ENCODE measurements at places on chromosomes 12 and 14.

- peak; percentile 18 for DNase-seq
Measured at GRCh38 chr12:119780786-119781434, 96.2 kb downstream of the CIT start.

- no peak for DNase-seq
Measured at GRCh38 chr14:100063314-100063941, 1.8 kb upstream of the EVL start.

GRCh38 chr12:127664901-127665300 lies 602.1 kb upstream of the TMEM132C start:
- DNase-seq, result no peak

DNA sequence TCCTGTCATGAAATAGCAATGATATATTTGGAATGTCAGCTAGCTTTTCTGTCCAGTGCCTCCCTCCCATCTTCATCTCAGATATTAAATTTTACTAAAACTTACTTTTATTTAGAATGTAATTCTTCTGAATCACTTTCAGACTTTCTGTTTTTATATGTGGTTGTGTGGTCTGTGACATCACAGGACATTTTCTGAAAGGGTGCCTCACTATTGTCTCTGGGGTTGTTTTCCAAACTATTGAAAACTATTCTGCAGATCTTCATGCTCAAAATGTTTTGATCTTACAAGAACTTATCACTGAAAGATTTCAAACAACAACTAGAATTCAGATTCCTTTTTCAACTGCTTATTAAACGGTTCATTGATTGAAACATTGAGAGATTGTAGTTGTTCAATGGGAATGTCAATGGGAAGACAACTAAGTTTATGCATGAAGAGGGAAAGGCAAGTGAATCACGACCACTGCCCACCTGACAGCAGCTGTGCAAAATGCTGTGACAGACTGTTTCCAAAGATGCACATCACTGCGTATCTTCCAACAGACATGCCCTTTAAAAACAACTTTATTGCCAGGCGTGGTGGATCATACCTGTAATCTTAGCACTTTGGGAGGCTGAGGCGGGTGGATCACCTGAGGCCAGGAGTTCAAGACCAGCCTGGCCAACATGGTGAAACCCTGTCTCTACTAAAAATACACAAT lies 51.3 kb downstream of the KLRG1 start:
- DNase-seq, result no peak

DNA sequence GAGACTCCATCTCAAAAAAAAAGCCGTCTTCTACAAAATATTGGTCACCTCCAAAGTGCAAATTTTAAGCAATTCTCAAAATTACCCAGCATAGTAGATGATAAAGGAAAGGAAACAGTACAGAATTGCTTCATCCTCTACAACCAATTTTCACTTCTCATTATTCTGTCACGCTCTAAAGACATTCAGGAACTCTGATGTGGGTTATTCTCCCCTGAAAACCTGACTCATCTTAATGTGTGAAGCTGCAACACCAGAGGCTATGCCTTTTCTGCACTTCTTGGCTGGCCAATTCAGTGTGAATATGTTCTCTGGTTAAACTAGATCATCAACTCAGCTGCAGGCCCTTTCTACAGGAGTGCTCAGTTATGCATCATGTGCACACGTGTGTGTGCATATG lies 11.0 kb downstream of the PTGER2 start:
- DNase-seq, result peak; percentile 56

- DNase-seq, result no peak
Measured at GRCh38 chr12:52350021-52350620, 17.2 kb downstream of the KRT85 start.

- no peak for DNase-seq
Measured at GRCh38 chr14:34496007-34496678, 34.1 kb upstream of the SPTSSA start.

DNA sequence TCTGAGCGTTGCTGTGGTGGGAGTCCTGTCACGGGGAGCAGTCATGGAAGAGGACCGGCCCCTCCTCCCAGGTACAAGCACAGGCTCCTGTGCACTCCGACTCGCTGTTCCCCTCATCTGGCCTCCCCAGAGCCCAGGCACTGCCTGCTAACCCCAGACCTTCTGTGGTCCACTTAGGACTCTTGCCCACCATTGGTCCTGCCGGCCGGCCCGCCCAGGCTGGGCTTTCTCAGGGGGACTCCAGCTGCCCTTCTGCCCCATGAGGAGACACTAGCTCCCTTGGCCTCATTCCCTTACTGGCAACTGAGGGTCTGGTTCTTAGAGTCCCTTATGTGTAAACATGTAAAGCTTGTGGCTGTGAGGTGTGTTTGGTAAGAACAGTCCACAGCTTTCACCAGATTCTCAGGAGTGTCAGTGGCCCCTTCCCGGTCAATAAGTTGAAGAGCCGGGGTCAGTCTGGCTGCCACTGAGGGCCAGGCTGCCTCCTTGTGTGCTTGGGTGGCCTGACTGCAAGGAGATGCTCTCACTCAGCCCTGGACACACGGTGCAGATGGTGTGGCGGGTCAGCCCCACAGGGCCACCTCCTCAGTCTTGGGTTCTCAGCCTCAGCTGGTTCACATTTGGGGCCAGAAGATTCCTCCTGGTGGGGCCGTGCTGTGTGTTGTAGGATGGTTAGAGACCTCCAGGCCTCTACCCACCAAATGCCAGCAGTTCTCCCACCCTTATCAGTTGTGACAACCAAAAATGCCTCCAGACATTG lies 43.6 kb downstream of the DDX51 start:
- no peak for DNase-seq

DNA sequence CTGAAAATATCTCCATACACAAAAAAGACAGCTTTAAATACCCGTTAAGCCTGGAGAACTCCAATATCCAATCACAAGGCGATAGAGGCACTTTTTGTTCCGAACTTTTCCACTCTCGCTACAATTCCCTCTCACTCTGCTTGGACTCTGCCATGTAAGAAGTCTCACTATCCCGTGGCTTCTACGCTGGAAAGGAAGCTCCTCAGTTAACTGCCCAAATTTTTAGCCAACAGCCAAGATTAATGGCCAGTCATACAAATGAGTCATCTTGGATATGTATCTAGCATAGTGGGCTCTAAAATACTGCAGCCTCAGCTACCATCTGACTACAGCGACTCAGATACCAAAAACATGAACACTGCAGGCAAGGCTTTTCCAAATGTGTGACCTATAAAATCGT lies 45.5 kb upstream of the RERGL start:
- DNase-seq, result no peak

DNA sequence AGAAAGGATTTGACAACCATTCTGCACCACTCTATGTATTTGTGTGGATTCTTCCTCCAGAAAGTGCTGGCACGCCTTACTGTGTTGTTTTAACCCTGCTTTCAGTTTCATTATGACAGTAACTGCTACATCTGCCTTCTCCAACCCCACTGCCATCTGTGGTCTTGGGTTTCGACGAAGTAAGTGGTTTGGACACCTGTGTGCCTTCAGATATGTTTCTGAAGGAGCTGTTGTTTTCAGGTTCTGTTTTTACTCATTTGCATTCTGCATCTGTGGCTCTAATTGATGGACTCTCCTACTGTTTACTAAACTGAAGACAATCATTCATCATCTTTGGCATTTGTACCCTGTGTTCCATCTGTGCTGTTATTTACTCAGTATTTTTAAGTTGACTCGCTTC lies 4.1 kb downstream of the TSHR start:
- no peak for DNase-seq

DNA sequence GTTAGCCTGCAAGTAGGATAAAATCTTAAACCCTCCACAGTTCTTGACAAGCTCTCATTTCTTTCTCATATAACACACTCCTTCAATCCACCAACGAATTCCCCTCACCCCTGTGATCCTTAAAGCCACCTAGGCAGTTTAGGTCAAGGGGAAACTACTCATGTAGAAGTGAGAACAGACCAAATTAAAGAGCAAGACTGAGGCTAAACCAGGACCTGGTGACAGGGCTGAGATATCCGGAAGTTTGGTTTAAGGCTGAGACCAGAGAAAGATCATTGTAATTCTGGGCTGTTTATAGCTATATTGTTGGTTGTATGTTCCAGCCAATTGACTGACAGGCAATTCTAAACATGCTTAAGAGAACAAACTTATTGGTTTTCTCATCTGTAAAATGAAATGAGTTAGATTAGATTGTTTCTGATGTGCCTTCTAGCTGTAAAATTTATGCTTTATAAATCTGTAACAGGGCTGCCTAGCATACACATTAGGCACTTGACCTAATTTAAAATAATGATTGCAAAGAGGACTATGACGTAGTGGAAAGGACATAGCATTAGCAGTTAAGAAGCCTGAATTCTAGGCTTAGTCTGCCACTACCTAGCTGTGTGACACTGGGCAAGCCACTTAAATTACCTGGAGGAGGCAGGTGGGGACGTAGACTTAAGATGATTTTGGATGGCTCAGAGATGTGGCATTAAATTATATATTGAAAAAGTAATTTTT lies 53.9 kb upstream of the PTGR2 start:
- no peak for DNase-seq

GRCh38 chr14:53055003-53055402 lies 98.1 kb downstream of the DDHD1 start:
- no peak for DNase-seq

DNA sequence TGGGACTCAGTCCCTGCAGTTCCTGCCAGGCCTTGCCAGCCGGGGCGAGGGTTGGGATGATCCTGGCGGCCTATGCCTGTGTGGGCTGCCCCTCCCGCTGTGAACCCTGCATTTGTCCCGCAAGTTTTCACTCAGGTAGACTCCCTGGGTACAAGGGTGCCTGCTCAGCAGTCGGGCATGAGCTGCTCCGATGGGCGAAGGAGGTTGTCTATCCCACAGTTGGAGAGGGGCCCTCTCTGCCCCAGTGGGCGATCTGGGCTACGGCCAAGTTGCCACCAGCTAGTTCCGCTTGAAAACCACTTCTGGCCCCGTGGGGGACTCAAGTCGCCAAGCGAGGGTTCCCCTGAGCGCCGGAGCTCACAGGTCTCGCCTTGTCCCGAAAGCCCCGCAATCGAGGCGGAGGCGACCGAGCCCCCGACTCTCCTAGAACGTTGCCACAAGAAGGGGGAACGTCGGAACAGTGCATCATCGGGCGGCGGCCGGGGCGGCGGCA lies 365 bp upstream of the TPI1 start:
- no peak for DNase-seq

- DNase-seq, result no peak
Measured at GRCh38 chr14:85911044-85911443, 381.1 kb downstream of the FLRT2 start.

DNA sequence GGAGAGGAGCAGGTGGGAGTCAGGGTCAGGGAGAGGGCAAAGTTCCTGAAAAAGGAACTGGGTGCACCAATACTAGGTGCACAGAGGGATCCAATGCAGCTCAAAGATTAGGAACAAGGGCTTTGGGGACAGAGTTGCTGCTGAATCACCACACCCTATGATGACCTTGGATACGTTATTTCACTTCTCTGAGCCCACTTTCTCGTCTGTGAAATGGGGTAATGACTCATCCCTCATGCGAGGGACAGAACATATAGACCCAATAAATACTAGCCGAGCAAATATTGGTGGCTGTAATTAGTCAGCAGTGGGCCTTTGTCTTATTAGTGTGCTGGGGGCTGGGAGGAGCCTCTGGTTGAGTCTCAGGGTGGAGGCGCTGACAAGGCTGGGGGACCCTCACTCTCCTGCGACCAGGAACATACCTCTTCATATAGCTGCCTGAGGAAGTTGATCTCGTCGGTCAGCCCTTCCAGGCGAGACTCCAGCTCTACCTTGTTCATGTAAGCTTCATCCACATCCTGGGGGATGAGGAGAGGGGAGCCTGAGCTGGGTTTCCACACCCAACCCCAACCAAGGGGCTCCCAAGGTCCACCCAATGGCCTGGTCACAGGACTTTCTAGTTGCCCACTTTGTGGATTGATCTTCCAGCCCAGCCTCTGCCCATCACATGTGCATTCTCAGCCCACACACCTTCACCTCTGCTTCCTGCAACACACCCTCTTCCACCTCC lies 4.5 kb downstream of the KRT8 start:
- DNase-seq, result no peak

- DNase-seq, result no peak
Measured at GRCh38 chr12:3912863-3913262, 39.7 kb upstream of the PARP11 start.

GRCh38 chr12:47367912-47368537 lies 288.3 kb upstream of the AMIGO2 start:
- no peak for DNase-seq

- no peak for DNase-seq
Measured at GRCh38 chr12:26046906-26047305, 77.9 kb downstream of the BHLHE41 start.

GRCh38 chr12:6553051-6553868 lies 2.6 kb downstream of the IFFO1 start:
- no peak for DNase-seq

DNA sequence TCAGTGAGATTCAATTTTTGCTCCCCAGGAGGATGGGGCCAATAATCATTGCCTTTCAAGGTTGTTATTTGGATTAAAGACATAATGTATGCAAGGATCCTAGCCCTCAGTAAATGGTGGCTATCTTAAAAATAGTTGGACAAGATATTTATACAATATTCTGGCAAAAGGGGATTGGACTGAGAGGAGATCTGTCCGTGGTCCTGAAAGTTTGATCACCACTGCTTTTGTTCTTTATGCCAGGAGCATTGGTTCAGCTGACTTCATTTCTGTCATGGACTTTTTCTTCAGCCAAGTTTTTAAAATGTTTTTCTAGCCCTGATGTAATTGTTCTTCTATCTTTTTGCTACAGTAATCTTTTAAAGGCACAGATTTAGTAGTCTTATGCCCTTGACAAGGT lies 70.2 kb upstream of the TCL1A start:
- no peak for DNase-seq

DNA sequence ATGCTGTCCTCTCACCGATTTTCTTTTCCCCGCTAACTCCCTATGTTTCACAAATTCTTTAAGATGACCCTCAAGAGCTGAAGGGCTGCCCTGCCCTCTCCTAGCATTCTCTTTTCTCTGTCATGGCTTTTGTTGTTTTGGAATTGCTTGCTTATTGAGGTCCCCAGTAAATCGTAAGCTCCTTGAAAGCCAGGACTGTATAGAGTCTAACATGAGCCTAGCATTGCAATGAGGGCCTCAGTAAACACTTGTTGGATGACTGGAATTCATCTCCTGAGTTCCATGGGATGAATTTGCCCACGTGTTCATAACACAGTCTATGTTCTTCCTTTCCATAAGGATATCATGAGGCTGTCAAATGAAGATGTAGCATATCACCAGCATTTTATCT lies 92.2 kb downstream of the APAF1 start:
- no peak for DNase-seq

DNA sequence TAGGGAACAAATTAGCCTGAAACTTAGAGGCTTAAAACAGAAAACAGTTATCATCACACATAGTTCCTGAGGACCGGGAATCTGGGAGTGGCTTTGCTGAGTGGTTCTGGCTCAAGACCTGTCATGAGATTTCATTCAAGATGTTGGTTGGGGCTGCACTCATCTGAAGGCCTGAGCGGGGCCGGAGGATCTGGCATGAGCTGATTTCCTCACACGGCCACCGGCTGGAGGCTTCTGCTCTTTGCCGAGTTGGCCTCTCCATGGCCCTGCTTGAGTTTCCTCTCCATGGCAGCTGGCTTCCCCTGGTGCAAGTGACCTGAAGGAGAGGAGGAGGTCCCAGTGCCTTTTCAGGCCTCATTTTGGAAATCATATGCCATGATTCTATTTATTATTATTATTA lies 128.1 kb downstream of the PAPOLA start:
- no peak for DNase-seq

GRCh38 chr12:124487066-124487833 lies 80.2 kb downstream of the NCOR2 start:
- no peak for DNase-seq

GRCh38 chr12:54980341-54980740 lies 4.2 kb downstream of the TESPA1 start:
- no peak for DNase-seq

GRCh38 chr14:102095871-102096568 lies 9.2 kb upstream of the HSP90AA1 start:
- DNase-seq, result no peak
